Ascending aorta (tissue), 2 donors: ENCODE measurements at places on chromosomes 13 and 19.

DNA sequence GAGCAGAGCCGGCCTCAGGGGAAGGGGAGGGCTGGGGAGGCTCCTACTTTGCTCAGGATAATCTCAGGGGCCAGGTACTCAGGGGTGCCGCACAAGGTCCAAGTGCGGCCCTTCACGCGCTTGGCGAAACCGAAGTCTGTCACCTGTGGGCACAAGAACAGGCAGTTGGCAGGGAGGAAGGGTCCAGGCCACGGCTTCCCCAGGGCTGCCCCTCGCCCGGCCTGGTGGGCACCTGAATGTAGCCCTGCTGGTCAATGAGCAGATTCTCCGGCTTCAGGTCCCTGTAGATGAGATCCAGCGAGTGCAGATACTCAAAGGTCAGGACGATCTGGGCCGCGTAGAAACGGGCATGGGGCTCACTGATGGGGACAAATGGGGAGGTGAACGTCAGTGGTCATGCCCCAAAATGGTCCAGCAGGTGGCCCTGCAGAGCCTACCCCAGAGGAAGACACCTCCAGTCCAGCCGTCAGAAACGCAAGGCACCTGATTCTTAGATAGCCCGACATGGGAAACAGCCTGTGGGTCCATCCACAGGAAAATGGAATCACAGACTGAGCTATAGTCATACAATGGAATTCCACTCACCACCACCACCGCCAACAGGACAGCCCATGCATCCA lies 7.1 kb upstream of the SAMD1 start:
- DNase-seq, result no peak

- no peak for DNase-seq
Observed at GRCh38 chr13:29435125-29435911, 160.2 kb downstream of the SLC7A1 start.

- no peak for DNase-seq
Observed at GRCh38 chr19:18905058-18905456, 9.1 kb upstream of the CERS1 start.

DNA sequence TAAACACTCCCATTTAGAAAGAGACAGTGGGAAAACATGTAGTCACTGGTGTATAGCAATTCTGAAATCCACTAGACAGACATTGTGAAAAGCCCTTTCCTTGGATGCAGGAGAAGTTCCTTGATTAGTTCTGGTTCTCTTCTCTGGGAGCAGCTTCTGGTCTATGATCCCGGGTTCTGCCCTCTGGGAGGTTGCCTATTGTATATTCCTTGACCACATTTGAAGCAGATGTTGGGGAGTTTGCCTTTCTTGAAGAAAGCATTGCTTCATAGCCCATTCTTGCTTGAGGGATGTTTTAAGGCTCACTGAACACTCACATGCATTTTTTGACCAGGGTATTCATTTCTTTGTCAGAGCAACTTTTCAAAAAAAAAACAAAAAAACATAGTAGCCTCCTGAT lies 211.9 kb downstream of the NDFIP2 start:
- no peak for DNase-seq

- DNase-seq, result no peak
Observed at GRCh38 chr19:1025960-1026782, at the start of gene CNN2. Gene CNN2, plus strand, starts transcription at chr19:1026608. Its CDS starts 54 bp downstream, at chr19:1026662.

- no peak for DNase-seq
Observed at GRCh38 chr13:36055366-36055765, 75.8 kb downstream of the DCLK1 start.

GRCh38 chr19:49904136-49904535 lies 7.4 kb upstream of the IL4I1 start:
- DNase-seq, result no peak

- no peak for DNase-seq
Observed at GRCh38 chr19:56146904-56147303, 5.8 kb downstream of the ZNF444 start.

DNA sequence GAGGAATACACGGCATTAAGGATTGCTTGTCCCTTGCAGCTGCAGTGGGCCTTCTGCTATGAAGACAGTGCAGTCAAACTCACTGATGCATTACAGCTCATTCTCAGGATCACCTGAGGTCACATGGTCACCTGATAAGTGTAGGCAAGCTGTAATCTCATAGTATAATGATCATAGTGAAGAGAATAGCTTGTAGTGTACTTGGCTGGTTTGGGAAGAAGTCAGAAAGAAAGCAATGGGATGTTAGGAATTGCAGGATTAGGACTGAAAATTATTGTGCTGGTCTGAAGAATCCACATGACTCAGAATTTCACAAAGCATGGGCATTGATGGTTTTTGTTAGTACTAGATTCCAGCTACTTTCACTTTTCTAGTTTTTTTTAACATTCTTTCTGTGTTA lies 76.7 kb downstream of the MBNL2 start:
- DNase-seq, result no peak

DNA sequence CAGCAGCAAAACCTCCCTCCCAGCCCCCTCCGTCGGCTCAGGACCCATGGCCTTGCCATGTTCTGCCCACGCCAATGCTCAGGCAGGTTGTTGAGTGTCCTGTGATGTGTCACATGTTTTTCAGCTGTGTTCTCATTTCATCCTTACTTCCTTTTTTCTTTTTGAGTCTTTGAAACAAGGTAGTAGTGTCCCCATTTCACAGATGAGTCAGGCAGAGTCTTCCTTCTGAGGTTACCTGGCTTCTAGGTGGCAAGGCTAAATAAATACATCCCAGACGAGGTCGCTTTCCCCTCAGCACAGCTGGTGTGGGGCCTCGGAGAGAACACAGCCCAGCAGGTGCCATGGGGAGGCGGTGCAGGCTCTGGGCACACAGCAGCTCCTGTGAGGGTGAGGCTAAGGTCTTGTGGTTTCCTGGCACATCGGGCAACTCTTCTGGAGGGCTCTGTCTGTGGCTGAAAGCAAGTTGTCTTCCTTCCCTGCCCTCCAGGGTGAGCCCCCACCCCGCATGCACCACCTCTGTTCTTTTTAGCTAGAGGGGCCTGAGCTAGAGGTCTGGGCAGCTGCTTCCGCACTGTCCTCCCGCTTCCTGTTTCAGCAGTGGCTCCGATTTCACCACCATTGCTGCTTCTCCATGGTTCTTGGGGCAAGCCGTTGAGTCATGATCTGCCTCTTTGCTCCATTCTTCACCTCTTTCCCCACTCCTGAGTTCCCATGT lies 15.1 kb downstream of the PRAM1 start:
- peak; percentile 26 for DNase-seq

DNA sequence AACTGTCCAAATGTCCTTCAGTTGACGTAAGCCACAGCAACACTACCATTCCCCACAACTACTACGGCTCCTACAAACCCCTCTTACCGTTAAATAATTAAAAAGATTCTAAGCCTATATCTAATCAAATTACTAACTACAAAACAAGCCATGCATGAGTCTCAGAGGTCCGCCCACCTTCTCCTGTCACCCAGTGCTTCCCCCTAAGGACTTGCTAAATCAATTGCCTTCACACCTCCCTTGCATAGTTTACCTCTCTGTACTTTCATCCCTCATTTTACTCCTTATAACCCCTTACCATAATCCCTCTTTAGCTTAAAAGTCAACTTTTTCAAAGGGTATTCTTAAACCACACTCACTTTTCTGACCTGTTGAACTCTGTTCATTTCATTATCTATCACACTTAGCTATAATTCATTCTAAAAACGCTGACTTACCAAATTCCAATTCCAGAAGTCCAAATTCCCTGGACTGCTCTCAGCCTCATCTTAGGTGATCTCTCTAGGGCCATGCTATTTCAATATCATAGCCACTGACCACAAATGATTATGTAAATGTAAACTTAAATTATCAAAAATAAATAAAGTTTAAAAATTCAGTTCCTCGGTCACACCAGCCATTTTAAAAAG lies 187.8 kb downstream of the DIAPH3 start:
- DNase-seq, result no peak

GRCh38 chr13:36709136-36709890 lies 35.5 kb downstream of the SERTM1 start:
- DNase-seq, result no peak
